Activated CD4-positive, alpha-beta T cell treated with anti-CD3 and anti-CD28 coated beads for 24 hours (primary cell): ENCODE measurements at places on chromosomes 11 and 22.
A peak's percentile ranks its signal among the peaks of the same experiment; 100 is the strongest.

DNA sequence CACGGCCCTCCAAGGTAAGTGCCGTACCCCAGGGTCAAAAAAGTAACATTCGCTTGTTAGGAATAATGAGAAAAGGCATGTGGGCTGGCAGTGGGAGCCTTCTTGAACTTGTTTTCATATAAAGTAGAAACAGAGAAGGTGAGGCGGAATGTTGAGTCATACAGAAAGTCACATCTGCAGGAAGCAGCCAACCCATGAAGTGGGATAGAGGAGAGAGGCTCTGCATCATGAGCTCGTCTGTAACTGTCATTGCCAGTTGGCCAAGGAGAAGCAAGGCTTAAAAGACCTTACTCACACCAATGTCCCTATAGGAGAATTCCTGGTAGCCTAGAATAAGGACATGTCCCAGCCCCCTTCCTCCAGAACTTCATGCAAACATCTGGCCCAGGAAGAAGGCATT lies 253.3 kb downstream of the BUD13 start:
- DNase-seq: no peak

DNA sequence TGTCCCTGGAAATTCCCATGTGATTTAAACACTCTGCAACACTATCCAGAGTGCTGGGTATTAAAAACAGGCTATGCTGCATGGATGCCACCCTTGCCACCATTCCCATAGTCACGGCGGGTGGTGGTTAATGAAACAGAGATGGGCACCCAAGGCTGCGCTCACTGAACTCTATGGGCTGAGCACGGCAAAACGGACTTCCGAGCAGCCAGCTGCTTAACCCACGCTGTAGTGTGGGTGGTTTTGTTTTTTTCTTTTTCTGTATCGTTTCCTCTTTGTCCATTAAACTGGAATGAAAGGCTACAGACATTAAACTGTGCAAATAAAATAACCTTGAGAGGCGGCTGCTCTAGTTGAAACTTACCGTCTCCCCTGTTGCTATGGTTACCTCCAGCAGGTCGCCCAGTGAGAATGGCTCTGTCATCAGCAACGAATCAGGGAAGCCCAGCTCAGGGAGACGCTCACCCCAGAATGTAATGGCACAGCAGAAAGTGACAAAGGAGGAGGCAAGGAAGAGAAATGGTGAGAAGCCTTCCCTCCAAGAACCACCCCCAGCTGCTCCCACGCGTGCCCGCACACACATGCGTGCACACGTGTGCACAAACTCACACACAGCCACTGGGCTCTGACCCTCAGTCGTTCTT lies 102.1 kb downstream of the C11orf91 start:
- no peak for DNase-seq

DNA sequence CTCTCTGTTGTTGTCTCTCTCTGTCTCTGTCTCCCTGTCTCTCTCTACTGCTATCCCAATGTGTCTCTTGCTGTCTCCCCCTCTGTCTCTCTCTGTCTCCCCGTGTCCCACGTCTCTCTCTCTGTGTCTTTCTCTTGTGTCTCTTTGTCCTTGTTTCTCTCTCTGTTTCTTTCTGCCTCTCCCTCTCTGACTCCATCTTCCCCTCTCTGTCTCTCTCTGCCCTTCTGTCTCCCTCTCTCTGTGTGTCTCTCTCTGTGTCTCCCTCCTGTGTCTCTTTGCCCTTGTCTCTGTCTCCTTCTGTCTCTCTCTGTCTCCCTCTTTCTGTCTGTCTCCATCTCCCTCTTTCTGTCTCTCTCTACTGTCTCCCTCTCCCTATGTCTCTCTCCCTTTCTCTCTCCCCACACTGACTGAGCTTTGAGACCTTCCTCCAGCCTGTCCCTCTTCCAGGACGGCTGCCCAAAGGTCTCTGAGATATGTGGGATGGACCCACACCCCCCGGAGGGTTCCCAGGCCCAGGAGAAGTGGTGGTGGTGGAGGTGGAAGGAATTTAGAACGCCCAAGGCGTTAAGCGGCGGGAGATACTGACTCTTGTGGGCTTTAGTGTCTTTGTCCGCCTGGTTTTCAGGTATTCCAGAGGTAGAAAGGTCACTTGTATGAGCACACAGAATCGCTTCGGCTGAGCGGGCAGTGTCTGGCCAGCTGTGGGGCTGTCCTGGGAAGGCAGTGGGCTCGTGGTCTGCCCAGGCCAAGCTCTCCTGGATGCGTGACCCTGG lies 65.5 kb upstream of the CCND1 start:
- DNase-seq: no peak

GRCh38 chr11:71331631-71332030 lies 79.3 kb upstream of the SHANK2 start:
- no peak for DNase-seq

- no peak for DNase-seq
Measured at GRCh38 chr11:70070706-70071105, 7.4 kb upstream of the ANO1 start.

DNA sequence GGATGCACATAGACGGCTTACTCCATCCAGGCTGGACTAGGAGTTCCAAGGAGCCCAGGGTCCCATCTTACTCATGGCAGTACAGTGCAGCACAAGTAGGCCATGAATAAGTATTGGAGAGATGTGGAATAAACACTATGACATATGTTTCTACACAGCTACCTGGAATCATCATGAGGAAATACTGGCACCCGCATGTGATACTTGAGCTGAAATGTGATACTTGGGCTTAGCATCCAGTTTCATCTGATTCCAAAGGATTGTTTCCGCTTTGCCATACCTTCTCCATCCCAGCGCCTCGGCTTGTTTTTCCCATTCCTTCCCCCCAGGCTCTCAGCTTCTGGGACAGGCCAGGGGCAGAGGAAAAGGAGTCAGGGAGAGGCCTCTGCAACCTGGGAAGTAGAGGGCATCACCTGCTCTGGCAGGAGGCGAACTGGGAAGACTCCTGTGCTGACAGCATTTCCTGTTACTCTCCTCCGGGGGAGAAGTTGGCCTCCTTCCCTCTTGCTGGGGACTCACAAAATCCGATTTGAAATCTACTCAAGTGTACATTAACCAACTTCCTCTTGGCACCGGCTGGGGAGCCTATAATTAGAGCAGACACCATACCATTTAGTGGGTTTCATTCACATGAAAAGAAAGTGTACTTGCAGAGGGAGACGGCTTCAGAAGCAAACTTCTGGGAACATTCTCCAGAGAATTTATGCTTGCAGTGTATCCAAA lies 187.8 kb downstream of the MIAT start:
- DNase-seq: no peak

DNA sequence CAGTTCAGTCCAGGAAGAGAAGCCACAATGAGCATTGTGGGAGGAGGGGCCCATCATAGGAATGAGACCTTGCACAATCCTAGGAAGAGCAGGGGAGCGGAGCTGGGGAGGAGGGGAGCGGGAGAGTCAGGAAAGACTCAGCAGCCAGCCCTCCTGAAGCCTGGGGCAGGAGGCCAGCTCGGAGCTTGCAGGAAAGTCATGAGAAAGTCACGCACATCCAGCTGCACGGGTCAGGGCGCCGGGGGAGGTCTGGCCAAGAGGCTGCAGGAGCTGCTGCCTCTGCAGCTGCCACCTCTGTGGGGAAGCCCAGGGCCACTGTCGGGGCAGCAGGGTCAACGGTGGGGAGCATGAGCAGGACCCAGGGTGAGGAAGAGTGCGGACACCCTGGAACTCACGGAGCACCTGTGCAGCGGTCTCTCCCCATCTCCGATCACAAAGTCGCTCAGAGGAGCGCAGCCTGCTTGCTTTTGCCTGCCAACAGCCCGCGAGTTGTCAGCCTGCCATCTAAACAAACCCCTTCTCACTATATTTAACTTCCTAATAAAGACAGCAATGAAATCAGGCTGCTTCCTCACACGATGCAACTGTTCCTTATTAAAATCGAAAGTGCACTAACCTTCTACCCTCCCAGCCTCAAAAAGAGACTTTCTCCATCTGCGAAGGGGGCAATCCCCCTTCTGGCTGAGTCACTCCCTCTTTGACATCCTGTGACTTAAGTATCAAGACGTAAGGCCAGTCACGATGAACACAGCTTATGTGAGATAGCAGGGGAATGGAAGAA lies 52.9 kb upstream of the RTL6 start:
- DNase-seq: no peak

DNA sequence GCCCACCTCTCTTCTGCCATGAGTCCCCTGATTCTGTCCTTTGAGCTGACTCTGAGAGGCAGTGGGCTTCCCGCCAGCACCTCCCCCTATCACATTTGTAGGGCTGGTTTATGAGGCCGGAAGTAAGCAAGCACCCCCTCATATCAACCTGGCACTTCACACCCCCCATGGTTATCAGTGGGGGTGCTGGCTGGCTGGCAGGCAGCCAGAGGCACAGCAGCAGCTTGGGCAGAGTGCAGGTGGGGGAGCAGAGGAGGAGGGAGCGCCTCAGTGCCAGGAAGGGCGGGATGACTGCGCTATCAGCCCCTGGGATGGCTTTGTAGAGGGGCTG lies 22.9 kb upstream of the CHRM4 start:
- DNase-seq: no peak

DNA sequence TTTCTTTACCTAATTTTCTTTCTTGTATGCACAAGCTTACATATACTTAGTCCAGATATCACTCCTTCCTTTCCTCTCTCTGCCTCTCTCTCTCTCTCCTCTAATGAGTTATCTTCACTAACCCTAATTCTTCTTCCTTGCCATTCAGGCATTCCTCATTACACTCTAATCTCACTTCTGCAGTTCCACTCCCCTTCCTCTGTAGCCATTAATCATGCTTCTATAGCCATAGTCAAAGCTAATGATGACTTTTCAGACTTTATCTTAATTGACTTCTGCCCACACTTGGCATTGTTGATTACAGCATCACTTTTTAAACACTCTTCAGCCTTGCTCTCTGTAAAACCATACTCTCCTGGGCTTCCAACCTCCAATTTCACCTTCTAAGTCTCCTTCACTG lies 35.3 kb upstream of the SC5D start:
- no peak for DNase-seq

DNA sequence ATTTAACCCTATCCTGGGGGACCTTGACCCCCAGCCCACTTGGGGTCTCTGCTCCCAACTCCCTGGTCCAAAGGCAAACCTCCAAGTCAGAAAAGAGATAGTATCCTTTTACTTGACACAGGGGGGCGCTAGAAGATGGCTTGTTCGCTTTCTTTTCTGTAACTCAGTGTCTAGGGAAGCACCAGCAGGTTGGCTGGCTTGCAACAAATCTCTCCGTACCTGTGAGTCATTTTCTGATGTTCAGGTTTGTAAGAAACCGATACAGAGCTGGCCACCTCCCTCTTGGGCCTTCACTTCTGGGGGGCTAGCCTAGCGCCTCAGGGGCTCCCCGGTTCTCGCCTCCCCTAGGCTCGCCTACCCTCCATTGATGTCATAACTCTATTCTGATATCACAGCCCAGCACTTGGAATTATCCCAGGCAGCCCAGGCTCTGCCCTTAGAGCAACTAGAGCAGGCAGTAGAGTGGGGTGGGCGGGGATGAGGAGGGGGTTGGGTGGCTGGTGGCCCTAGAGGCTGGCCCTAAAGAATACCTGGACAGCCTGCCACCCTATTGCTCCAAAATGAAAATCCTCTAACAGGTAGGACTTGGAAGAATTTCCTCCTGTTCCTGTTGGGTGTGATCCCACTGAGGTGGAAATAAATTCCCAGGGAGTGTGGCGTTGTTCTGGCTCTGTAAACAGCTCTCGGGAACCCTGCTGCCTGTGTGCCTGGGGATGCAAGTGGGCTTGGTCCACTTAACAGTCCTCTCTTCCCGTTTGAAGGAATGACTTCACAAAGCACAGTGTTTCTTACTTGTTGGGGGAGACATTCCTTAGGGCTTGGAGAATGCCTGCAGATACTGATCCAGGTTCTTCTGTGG lies 69.4 kb downstream of the OSBP2 start:
- DNase-seq: no peak

GRCh38 chr11:79013509-79013908 lies 427.3 kb downstream of the TENM4 start:
- DNase-seq: no peak

DNA sequence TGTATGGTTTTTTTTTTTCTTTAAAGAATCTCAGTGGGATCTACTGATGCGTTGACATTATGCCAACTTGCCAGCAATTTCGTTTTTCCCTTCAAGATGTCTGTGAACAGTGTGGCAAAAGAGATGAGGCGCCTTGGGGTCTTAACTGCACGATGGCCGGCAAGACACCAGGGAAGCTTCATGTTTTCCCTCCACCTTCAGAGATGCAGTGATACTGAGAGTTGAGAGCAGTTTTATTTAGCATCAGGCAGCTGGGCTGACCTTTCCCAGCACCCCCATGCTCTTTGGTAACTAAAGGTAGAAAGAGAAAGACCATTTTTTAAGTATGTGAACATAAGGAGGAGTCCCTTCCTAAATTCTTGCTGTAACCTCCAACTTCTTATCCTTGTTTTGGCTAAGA lies 11.7 kb upstream of the GRIK4 start:
- DNase-seq: no peak

DNA sequence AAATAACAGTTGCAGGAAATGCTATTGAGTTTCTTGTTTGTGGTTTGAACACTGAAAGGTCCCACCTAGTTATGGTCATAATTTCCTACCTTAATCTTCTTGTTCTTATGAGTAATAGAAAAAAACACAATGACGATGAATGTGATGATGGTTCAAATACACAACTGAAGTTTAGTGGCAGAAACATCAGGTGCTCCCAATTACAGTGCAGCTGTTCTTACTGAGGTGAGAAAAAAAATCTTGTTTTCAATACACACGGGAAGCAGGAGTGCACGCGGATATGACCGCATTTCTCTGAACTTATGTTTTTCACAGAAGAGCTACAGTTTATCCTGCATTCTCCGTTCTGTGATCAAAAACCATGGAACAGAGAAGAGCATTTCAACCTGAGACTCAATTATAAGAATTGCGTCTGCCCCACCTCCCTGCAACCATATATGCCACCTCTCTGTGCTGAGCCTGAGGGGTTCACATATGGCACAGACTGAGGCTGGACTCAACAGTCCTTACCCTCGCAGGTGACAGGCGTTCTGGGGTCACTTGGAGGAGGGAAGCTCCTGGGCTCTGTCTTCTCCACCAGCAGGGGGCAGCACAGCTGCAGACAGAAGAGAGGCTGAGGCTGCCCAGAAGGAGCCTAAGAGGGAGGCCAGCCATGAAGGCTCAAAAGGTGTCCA lies 99.7 kb upstream of the IGLL5 start:
- peak; percentile 58 for DNase-seq

GRCh38 chr11:72686639-72687220 lies 12.5 kb upstream of the PDE2A start:
- no peak for DNase-seq

GRCh38 chr11:36328966-36329673 lies 33.0 kb downstream of the PRR5L start:
- no peak for DNase-seq

- DNase-seq: no peak
Measured at GRCh38 chr22:48105259-48105658, 1342.8 kb downstream of the TBC1D22A start.

DNA sequence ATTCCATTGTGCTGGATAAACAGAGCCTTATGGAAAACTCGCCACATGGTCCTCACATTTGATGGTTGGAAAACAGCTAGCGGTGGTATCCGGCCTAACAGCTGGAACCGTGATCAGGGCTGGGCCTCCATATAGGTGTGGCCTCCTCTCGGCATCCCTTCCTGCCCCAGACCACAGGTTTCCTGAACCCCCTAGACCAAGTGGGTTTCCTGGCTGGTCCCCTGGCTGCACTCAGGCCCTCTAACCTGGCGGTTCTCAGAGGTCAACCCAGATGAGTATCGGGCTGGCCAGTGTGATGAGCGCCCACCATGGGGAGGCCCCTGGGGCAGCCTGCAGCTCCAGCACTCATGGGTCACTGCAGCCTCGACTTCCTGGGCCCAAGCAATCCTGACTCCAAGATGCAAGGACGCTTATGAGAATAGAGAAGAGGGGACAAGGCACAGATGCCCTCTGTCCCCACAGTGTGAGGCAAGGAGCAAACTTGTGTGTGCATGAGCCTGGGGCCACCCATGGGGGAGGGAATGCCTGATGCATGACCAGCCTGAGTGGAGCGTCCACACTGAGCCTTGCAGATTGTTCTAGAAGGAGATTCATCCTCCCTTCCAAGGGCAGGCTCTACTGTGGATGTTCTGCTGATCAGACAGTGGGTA lies 53.4 kb upstream of the WNT7B start:
- no peak for DNase-seq
